ENCODE measurements at places on chromosomes 3 and 15. TPM values are rescaled to one million over a fixed set of nuclear protein-coding genes. Genes with fewer than 3 reads are reported as not detected.

Gene MAP6D1
- 2.0 TPM for total RNA-seq

DNA sequence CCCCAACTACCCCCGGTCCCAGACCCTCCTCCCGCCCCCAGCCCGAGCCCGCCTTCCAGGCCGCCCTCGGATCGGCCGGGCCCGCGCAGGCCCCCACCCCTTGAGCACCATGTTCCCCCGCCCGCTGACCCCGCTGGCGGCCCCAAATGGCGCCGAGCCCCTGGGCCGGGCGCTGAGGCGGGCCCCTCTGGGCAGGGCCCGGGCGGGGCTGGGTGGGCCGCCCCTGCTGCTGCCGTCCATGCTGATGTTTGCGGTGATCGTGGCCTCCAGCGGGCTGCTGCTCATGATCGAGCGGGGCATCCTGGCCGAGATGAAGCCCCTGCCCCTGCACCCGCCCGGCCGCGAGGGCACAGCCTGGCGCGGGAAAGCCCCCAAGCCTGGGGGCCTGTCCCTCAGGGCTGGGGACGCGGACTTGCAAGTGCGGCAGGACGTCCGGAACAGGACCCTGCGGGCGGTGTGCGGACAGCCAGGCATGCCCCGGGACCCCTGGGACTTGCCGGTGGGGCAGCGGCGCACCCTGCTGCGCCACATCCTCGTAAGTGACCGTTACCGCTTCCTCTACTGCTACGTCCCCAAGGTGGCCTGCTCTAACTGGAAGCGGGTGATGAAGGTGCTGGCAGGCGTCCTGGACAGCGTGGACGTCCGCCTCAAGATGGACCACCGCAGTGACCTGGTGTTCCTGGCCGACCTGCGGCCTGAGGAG is 472 bp downstream of the CHST14 start:
- ATAC-seq, result peak; percentile 30

GRCh38 chr15:38740206-38740605 is 175.6 kb upstream of the RASGRP1 start:
- ATAC-seq, result no peak

- no peak for ATAC-seq
Observed at GRCh38 chr3:11250902-11251806, 21.0 kb upstream of the ATG7 start.

Gene TMED3
- 103 TPM for total RNA-seq

DNA sequence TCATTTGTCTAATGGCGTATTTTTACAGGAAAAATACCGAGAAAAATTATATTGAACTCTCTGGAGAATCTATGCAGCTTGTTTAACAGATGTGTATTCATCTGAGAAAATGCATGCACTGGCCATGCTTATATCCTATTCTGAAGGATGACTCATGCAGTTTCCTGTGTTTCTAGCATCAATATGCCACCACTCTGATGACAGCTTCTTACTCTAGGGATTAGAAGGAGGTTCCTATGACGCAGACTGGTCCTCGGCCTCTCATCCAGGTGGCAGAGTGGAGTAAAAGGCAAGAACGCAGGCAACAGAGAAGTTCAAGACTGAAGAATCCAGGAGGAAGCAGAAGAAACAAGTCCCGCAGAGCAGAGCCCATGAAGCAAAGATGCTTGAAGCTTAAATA is 910.0 kb upstream of the ROBO1 start:
- ATAC-seq, result no peak

- no peak for ATAC-seq
Observed at GRCh38 chr3:13167064-13167743, 94.0 kb upstream of the IQSEC1 start.

GRCh38 chr3:156617145-156617544 is 57.2 kb upstream of the TIPARP start:
- peak; percentile 36 for ATAC-seq

- no peak for ATAC-seq
Observed at GRCh38 chr3:48830715-48831114, 17.0 kb downstream of the PRKAR2A start.

DNA sequence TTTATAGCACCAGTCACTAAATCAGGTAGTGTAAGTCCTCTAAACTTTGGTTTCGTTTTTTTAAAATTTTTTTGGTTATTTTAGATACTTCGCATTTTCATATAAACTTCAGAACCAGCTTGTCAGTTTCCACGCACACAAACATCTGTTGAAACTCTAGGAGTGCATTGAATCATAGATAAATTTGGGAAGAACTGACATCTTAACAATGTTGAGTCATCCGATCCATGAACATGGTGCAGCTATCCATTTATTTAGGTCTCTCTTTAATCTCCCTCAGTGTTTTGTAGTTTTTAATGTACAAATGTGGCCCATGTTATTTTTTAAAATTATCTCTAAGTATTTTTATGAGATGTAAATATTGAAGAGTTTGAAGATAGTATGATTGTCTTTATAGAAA is 17.7 kb downstream of the TICRR start:
- ATAC-seq, result no peak

GRCh38 chr15:61155741-61156700 is 73.1 kb downstream of the RORA start:
- ATAC-seq, result no peak

- ATAC-seq, result no peak
Observed at GRCh38 chr15:89333959-89334509, 590 bp downstream of the POLG start.

GRCh38 chr3:49349348-49350114 is 8.6 kb downstream of the GPX1 start:
- no peak for ATAC-seq

Gene ILDR1
- 6.3 TPM for total RNA-seq

Gene TM4SF4
- not detected for total RNA-seq

Gene C3orf85
- not detected for total RNA-seq

Gene GPR149
- total RNA-seq, result not detected

GRCh38 chr15:43150191-43150929 is 17.0 kb downstream of the TMEM62 start:
- ATAC-seq, result peak; percentile 98

GRCh38 chr3:133934996-133935842 is 39.5 kb upstream of the RAB6B start:
- no peak for ATAC-seq

Gene VIPR1
- total RNA-seq, result 3.9 TPM

Gene ASB14
- not detected for total RNA-seq

GRCh38 chr3:133944181-133944580 is 48.5 kb upstream of the RAB6B start:
- ATAC-seq, result no peak

GRCh38 chr3:122097141-122097540 is 42.0 kb downstream of the CD86 start:
- ATAC-seq, result no peak

GRCh38 chr3:37963016-37963415 is 27.6 kb upstream of the VILL start:
- no peak for ATAC-seq

DNA sequence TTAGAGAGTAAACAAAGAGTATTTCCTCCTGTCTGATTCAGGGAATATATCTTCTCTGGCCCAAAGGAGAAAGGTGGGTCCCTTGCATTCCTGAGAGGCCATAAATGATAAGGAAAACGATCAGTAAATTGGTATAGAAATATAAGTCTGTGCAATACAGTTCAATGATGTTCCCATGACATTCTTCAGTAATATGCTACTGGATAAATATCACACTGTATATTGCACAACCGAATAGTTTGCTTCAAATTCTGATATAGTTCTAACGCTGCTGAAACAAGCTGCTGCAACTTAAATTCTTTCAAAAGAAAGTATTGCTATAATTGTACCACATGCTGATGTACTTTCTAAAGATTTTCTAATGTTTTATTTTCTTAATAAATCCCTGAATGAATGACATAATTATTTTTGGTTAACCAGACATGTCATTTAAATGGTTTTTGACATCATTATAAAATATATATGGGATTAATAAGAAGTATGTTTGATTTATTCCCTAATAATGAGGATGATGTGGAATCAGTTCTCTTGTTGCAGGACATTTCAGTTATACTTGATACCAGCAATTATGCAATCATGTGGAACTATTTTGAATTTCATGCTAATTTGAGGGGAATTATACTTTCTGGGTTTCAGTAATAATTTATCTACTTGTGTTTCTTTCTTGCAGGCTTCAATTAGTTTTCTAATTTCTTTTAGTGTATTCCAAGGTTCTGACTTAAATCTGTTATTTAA is 44.9 kb downstream of the FGF7 start:
- no peak for ATAC-seq

GRCh38 chr15:72285927-72286516 is 13.7 kb upstream of the PARP6 start:
- peak; percentile 34 for ATAC-seq

Gene SLCO2A1
- total RNA-seq, result 17.6 TPM

GRCh38 chr15:70121624-70122302 is 24.0 kb upstream of the TLE3 start:
- peak; percentile 66 for ATAC-seq

Gene GP9
- not detected for total RNA-seq

- ATAC-seq, result no peak
Observed at GRCh38 chr15:99492275-99492674, 73.5 kb upstream of the MEF2A start.

Gene CCR8
- total RNA-seq, result 0.16 TPM

DNA sequence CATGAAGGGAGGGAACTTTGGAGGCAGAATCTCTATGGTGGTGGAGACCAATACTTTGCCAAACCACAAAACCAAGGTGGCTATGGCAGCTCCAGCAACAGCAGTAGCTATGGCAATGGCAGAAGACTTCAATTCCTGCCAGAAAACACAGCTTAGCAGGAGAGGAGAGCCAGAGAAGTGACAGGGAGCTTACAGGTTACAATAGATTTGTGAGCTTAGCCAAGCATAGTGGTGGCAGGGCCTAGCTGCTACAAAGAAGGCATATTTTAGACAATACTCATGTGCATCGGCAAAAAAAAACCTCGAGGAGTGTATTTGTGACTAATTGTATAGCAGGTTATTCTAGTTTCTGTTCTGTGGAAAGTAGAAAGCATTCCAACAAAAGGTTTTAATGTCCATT is 6.4 kb upstream of the CSTA start:
- ATAC-seq, result peak; percentile 85

DNA sequence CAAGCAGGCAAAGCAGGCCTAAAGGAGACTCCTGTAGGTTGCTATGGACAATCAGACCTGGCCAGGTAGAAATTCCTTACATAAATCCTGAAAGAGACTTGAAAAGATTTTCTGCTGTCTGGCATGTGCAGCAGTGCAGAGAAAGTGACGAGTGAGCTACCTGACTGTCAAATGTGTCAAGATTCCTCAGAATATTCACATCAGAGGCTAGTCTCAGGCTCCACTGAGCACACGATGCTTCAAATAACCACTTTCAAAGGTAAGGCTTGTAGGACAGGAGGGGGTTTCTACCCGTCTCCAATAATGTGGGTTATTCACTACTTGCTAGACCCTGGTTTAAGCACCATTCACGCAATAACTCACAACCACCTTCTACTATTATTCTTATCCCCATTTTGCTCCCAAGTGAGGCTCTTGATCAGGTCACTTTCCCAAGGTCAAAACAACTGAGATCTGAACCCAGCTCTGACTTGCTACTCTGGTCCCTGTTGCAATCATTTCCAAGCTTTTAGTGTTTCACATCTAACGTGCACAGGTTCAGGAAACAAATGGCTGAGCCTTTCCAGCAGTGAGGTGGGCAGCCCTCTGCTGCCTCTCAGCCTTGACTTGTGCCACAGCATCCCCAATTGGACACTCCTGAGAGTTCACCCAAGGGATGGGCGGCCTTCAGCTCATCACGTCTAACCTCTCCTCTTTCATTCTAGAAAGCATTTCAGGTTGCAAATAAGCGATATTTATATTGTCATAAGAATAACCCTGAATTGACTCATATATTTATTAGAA is 329.9 kb upstream of the WNT5A start:
- ATAC-seq, result no peak

DNA sequence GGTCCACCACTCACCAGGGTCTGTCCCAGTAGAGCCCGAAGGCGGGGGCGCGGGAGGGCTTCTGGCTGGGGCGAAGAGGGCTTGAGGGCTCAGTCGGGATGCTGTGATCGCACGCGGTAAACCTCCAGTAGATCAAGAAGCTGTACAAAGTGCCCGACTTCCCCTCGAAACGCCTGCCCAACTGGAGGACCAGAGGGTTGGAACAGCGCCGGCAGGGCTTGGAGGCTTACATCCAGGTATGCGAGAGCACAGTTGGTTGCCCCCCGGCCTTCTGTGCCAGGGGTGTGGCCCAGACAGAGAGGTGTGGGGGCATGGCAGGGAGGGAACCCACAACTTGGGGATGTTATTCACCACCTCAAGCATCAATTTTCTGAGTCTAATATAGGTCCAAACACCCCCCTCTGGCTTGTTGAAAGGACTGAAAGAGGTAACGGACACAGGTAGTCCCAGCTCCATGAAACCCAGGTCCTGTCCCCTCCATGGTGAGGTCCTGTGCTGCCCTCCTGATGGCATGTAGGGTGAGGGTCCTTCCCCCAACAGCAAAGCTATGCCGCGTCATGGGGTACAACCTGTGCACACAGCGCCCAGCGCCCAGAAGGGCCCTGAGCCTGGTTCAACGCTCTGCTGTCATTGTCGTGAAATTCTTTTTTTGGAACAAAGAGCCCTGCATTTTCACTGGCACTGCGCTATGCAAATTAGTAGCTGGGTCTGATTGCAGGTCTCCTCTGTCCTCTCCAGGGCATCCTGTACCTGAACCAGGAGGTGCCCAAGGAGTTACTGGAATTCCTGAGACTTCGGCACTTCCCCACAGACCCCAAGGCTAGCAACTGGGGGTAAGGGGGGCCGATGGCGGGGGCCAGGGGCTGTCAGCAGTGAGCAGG is 1.2 kb downstream of the SNX22 start:
- ATAC-seq, result peak; percentile 15

DNA sequence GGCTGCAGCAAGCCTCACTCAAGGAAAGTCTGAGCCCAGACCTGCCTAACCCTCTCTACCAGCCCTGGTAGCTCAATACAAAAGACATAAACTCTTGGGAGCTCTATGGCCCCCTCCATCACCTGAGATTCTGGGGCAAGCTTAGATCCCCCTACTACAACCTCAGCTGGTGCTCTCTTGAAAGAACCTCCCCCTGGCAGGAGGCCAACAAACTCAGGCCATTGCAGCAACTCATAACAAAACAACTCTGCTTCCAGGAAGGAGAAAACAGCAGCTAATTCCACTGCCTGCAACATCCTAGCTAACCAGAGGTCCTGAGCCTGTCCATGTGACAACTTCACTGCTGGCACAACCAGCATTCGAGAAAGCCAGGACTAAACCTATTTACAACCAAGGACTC is 169.2 kb downstream of the ROBO1 start:
- no peak for ATAC-seq

DNA sequence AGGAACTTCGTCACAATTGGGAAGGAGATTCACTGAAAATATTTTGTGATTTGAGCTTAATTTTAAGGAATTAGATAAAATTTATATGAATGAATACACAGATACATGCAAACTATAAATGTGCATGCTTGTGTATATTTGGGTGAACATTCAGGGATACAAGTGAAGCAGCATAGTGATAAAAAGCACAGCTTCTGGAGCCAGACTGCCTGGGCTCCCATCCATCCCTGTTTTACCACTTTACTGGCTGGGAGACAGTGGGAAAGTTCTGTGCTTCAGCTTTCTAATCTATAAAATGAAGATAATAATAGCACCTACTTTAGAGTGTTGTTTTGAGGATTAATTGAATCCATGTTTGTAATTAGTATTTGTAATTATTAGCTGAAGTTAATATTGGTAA is 8.1 kb upstream of the EPHA6 start:
- no peak for ATAC-seq

GRCh38 chr15:32683906-32684584 is 33.8 kb upstream of the GREM1 start:
- no peak for ATAC-seq

- no peak for ATAC-seq
Observed at GRCh38 chr3:14126887-14127505, 2.1 kb downstream of the TMEM43 start.

GRCh38 chr3:71955240-71956068 is 170.5 kb upstream of the PROK2 start:
- no peak for ATAC-seq

Measured in esophagus mucosa (tissue), 1 donor.